ENCODE measurements at places on chromosomes 6 and 20. TPM values are rescaled to one million over a fixed set of nuclear protein-coding genes. Genes with fewer than 3 reads are reported as not detected.

GRCh38 chr20:24439737-24440387 is 29.6 kb upstream of the SYNDIG1 start:
- DNase-seq, result no peak

- no peak for DNase-seq
Measured at GRCh38 chr6:105014954-105015353, 58.0 kb downstream of the LIN28B start.

GRCh38 chr6:80329496-80329895 is 223.0 kb downstream of the BCKDHB start:
- peak; percentile 23 for DNase-seq

DNA sequence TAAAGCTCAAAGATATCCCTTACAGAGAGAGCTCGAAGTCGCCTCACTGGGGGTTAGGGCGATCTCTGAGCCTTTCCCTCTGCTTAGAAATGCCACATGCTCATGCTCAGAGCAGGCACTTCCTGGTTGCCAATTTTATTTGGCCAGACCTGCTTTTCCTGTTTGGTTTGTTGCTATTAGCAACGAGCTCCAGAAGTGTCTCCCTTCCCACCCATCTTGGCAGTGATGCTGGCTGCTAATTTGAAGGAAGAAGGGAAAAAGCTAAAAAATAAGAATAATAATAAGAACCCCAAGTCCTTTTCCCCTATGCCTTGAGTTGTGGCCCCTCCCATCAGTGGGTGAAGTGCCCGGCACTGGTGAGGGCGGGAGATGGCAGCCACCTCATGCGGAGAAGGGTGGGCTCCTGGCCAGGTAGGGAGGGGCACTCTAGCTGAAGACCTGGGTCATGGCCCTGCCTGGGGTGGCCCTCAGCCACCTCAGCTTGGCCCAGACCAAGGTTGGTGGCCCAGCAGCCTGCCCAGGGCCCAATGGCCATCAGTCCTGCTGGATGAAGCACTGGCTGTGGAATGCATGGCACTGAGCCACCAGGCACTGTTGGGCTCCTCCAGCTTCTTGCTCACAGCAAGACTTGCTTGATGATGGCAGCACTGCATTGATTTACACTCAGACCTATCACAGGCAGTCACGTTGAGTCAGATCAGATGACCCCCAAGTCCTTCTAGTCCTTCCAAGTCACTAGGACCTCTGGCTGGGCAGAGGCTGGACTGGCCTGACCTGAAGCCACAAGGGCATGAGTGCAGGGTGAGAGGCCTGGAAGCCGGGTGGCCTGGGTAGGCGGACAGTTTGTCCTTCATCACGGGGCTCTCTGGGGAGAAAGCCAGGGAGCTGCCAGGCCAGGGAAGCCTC is 79.0 kb downstream of the SYNJ2 start:
- DNase-seq, result peak; percentile 64

DNA sequence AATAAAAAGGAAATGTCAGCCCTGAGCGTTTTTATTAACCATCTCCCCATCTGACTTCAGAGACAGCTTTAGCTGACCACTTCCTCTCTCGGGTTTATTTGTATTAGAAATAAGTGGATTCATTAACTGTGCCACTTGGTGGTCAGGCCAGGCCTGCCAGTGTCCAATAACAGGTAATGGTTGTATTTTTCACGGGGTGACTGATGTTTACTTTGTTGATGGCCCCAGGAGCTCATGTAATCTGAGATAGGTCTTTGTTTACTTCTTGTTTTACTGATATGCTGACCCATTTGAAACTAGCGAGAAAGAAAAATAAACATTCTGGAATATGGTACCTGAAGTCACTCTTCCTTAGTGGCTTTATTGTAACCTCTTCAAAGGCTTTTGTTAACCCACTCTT is 504.3 kb upstream of the SLC35B3 start:
- DNase-seq, result no peak

GRCh38 chr6:29230666-29231065 is 60.0 kb downstream of the OR2J2 start:
- no peak for DNase-seq

DNA sequence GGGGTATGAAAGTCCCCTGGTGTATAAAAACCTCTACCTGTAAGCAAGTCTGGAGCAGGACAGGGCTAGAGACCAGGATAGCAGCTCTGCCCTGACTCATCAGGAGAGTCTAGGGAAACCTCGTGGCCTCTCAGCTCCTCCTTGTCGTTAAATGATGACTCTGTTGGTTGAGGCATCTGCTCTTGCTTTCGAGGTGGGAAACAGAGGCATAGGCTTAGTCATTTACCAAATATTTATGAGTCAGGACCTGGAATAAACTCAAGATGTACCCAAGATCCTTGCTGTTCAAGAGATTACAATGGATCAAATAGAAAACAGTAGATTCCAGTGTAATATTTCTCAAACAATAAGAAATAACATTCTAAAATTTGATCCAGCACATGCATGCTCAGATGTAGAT is 5.5 kb downstream of the MANBAL start:
- DNase-seq, result no peak

DNA sequence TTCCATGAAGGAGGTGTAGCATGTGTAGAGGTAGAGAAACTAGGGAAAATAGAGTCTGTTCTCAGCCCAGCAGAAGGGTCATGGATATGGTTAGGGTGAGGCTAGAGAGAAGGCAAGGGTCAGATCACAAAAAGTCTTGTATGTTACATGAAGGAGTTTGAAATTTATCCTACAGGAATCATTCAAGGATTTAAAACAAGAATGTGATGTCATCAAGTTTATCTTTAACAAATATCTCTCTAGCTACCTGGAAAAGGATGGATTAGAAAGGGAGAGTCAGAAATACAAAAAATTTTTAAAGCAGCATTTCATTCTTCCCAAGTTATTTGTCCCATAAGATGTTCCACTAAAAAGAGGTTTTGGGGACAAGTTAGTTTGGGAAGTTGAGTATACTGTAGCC is 4.4 kb upstream of the CHD6 start:
- no peak for DNase-seq

- peak; percentile 50 for DNase-seq
Measured at GRCh38 chr20:24432046-24432442, 37.4 kb upstream of the SYNDIG1 start.

The HCK gene
- 0.43 TPM for polyA plus RNA-seq

The SERPINB6 gene
- 25.9 TPM for polyA plus RNA-seq

The ULBP3 gene
- 0.56 TPM for polyA plus RNA-seq

The MANEA gene
- 5.5 TPM for polyA plus RNA-seq

The TUBB1 gene
- not detected for polyA plus RNA-seq

The ZNF165 gene
- 8.9 TPM for polyA plus RNA-seq

The MOXD1 gene
- 1.2 TPM for polyA plus RNA-seq

The COL19A1 gene
- polyA plus RNA-seq, result 0.03 TPM

The HLA-DQB2 gene
- polyA plus RNA-seq, result 0.37 TPM

The EHMT2 gene
- polyA plus RNA-seq, result 113 TPM

The GOPC gene
- polyA plus RNA-seq, result 15.5 TPM

The TGM2 gene
- 0.45 TPM for polyA plus RNA-seq

The TRIM40 gene
- polyA plus RNA-seq, result not detected

Data from GM23338 (cell line).